ENCODE measurements at places on chromosomes 1 and 21.

DNA sequence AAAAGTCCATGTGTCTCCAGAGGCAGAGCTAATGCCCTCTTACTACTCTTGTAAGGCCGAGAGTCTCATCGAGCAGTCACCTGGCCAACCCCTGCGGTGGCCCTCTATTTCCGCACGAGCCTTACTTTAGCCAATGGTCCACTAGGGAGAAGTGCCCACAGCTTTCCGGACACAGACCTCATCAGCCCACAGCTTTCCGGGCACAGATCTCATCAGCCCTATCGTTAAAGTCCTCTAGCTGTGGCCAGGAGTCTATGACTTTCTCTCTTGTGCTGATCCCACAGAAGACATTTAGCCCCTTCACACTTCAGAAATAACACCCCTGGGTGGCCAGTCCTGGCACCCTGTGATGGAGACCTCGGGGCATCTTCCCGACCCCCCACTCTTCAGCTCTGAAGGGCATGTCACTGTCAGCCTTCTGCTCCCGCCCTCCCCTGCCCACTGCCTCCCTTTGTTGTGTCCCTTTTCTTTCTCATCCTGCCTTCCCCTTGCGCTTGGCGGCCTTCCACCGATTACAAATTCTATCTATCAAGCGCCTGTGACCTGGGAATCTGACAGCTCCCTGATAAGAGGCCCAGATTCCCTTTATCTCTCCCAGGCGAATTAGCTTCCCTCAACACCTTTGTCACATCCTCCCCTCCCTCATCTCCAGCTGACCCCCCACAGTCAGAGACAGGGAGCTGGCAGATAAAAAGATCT, 161.0 kb downstream of the PLXNA2 start:
- no peak for DNase-seq

DNA sequence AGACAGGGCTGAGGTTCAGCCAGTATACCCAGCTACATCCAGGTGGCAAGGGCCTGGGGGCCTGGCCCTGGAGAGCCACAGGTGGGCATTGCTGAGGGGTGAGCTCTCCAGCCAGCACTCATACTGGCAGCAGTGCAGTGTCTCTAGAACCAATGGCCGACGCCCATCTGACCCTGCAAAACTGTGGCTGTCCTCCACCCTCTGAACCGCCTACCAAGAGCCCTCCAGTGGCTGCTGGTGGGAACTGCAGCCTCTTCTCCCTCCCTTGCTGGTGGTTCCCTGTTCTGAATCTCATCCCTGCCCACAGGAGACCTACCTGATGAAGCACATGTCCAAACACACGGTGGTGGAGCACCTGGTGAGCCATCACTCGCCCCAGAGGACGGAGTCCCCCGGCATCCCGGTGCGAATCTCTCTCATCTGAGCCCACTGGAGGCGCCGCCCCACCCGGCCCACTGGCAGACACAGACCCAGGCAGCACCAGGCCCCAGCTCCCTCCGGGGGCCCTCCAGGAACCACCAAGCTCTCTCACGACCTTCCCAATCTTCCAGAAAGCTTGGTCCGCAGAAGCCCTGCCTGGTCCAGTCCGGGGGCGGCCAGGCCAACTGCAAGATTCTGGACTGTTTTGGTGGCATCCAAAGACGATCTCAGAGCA, 22.1 kb downstream of the A3GALT2 start:
- DNase-seq: peak; percentile 81

DNA sequence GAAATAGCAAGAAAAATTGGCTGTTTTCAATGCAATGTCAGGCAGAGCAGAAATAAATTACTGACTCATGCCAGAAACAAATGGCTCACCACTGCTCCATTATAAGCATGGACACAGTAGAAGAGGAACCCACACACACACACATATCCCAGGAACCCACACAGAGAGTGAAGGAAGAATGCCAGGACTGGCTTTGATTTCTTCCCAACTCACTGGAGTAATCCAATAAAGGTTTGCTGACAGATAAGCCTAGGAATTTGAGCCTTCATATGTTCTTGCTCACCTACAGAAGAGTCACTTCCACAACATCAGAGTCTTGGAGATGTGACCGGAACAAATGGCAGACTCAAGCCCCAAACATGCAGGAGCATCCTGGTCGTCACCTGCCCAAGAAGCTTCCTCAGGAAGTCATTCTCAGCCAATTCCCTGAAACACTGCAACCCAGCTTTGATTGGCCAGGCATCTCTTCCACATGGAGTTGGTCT, 2.2 kb downstream of the SH3BP5L start:
- DNase-seq: no peak

DNA sequence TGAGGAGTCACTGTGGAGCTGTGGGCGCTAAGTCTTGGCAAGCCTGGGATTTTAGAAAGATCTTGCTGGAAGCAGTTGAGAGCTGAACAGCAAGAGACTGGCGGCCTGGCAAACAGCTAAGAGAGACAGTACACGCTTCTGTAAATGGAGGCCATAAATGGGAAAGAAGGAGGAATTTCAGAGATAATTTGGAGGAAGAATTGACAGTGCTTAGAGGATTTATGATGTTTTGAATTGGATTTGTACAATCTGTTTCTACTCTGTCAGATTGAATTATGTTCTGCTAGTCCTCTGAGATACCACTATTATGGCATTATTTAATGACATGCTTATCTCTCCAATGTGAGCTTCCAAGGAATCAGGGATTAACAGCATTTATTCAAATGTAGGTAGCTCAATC, 50.1 kb downstream of the ABCA4 start:
- no peak for DNase-seq

GRCh38 chr21:16678429-16679160, 834.2 kb upstream of the CXADR start:
- DNase-seq: no peak

- no peak for DNase-seq
Observed at GRCh38 chr1:15116966-15117365, 36.6 kb upstream of the TMEM51 start.

GRCh38 chr1:236502972-236503639, 20.7 kb upstream of the LGALS8 start:
- peak; percentile 68 for DNase-seq

GRCh38 chr1:164914208-164914607, 355.2 kb downstream of the PBX1 start:
- DNase-seq: no peak

DNA sequence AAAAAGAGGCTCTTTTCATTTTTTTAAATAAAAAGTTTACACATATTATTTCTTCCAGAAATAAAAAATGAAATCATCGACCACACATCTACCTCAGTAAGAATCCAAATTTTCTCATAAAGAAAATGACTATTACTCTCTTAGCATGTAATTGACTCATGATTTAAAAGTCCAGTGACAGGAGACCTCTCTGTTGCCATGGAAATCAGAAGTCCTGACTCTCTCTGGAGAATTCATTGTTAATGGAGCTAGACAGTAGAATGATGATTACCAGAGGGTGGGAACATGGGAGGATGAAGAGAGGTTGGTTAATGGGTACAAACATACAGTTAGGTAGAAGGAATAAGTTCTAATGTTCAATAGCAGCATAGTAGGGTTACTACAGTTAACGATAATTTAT, 5.0 kb upstream of the CLCA4 start:
- DNase-seq: no peak

DNA sequence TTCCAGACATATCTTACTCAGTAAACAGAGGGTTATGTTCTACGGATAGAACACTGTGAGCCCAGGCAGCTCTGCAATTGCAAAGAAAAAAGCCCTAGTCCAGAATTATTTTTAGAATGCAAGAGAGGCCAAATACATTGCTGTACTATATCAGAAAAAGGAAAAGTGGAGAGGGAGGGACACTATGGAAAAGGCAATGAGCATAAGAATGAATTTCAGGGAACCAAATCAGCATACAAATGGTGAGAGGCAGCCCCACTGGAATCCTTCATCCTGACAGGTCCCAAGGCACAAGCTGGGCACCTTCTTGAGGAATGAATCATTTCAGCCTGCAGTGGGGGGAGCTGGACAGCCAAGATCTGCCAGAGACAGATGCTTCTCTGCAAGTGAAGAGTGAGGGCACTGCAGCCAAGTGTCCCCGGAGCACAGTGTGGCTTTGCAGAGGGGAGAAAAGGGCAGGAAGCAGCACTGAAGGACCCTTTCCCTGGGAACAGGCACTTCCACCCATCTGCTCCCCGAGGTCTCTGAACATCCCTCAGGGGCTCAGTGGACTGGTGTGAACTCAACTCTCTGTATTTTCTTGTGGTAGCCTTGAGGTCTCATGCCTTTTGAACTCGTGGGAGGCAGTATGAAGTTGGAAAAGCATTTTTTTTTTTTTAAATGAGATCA, 115.6 kb downstream of the XCL2 start:
- DNase-seq: no peak

- peak; percentile 53 for DNase-seq
Observed at GRCh38 chr1:9629445-9630201, 21.9 kb upstream of the PIK3CD start.

GRCh38 chr1:192489748-192490147, 85.8 kb upstream of the RGS1 start:
- DNase-seq: peak; percentile 51

DNA sequence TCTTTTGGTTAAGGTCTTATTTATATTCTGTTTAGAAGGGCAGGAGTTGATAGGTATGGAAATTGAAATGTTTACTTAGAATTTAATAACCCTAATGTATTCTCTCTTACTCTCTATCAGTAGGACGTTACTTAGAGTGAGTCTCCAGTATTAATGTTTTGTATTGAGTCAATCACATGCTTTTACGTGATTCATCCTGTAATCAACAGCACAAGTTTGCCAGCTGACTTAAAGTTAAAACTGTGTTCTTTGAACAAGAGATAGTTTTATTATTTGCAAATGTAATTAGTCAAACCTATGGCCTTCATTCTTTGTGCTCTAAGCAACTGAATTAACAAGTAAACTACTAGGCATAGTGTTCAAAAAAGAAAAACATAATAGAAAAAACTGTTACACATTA, 57.3 kb downstream of the PKN2 start:
- DNase-seq: no peak

DNA sequence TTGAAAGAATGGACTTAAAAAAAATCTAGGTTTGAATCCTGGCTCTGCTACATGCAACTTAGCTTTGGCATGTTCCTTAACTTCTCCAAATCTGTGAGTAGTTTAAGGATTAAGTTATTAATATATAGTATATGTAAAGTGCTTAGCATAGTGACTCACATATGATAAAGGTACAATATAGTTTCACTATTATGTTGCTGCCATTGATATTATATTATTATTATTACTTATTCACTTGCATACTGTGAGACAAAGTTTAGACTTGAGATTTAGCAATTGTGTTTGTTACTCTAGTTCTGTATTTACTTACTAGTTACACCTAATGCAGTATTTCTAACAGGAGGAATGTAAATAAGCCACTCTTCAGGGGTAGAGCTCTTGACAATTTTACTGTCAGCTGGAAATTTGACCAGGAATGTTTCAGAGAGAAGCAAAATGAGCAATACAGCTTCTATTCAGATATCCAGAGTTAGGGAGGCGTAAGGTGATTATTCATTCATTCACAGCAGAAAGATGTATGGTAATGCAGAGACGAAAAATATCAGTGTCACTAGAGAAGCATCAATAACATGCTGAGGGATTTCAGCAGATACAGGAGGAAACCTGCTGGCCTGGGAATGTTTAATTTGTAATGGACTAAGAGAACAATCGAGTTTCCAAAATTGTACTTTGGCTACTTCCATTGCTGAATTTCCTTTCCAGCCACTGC, 25.5 kb downstream of the RGS7 start:
- DNase-seq: no peak

DNA sequence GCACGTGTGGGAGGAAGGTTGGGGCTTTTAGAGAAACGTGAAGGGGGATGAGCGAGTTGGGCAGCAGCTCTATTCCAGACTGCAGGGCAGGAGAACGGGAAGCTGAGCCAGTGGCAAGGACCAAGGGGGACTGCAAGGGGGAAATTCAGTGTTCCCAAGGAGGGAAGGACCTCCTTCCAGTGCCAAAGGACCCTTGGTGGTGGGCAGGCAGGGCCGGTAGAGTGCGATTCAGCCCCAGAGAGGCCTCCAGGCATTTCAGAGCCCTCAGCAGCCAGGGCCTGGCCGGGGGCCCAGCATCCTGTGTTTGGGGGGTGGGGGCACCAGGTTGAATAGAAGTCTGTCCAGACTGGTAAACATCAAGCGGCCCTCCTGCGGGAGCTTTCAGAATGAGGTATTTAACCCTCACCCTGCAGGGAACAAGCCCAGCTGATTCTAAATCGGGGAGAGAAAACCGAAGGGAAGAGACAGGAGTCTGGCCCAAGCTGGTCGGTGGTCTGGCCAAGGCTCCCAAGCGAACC, 2.3 kb downstream of the COL9A2 start:
- DNase-seq: no peak

GRCh38 chr1:215865060-215865459, 298.0 kb downstream of the KCTD3 start:
- no peak for DNase-seq

- DNase-seq: no peak
Observed at GRCh38 chr21:21605521-21605920, 607.3 kb downstream of the NCAM2 start.

DNA sequence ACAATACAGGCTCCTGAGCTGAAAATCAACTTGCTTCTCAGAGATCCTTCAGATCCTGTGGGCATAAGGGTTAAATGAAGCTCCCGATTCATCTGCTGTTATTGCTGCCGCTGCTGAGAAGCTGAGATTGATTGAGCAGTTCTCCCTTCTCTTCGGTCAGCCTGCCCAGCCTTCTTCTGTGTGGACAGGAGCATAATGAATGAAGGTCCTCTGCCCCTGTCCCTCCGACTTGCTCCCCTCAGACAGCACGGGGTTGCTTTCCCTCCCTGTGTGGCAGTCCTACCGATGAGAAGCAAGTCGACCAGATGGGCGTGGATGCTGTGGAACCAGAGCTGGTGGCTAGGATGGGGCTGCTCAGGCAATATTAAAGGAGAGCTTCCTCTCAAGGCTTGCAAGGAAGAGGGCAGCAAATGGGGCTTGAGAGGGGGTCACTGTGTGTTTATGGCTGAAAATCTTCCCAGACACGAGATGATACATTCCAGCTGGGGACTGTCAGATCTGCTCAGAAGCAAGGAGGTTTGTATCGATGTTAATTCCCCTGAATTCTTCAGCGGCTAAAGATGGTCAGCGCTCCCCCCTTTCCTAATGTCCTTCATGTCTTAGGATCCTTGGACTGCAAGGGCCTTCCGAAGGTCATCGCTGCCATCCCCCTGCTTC, 63.9 kb upstream of the GOLT1A start:
- no peak for DNase-seq

- no peak for DNase-seq
Observed at GRCh38 chr1:61640531-61641530, 84.1 kb downstream of the TM2D1 start.

DNA sequence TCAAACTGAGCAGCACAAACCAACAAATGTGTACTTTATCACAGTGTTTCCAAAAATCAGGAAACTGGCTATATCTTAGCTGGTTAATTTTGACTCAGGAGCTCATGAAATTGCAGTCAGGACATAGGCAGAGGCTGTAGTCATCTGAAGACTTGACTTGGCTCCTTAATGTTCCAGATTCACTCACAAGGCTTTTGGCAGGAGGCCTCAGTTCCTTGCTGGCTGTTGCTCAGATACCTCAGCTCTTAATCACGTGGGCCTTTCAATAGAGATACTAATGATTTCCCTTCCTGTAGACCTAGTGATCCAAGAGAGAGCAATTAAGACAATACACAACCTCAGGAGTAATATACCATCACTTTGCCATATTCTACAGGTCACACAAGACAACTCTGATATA, 537.7 kb downstream of the BRINP3 start:
- no peak for DNase-seq

- DNase-seq: peak; percentile 55
Observed at GRCh38 chr1:197915862-197916499, 1.2 kb upstream of the LHX9 start.

Data from left cardiac atrium (tissue), 4 donors.